ENCODE measurements at places on chromosomes 7 and 10.

DNA sequence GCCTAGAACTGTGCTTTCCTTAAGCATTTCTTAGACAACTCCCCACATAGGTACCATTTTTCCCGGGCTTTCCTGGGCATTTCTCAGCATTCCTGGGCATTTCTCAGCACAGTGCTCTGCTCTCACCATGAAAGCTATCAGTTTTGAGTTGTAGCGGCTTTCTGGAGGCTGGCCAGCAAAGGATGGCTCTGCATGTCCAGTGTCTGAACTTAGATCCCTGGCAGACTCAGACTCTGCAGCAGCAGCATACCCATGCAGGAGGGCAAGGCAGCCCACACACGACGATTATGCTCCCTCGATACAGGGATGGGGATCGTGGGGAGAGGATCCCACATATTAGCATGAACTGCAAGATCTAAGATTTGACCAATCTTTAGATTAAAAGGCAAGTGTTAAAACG lies 248.9 kb upstream of the MKI67 start:
- no peak for DNase-seq

DNA sequence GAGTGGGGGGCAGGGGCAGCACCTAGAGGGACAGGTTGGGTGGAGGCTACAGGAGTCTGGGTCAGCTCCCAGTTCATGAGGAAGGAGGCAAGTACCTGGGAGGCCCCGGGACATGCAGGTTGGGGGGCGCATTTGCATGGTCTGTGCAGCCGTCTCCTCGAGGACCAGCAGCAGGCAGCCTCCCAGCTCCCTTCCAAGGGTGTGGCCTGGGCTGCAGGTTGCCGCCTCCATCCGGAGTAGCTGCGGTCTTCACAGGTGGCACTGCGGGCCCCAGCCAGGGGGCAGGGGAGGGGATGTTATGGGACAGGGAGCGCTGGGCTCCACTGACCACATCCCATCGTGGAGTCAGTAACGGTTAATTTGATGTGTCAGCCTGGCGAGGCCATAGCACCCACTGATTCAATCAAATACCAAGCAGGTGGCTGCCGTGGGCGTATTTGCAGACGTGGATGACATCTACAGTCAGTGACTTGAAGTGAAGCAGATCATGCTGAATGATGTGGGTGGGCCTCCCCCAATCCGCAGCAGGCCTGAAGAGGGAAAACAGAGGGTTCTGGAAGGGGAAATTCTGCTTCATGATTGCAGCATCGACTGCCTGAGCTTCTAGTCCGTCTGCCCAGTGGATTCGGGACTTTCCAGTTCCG lies 81.6 kb downstream of the PRKAG2 start:
- DNase-seq, result no peak

DNA sequence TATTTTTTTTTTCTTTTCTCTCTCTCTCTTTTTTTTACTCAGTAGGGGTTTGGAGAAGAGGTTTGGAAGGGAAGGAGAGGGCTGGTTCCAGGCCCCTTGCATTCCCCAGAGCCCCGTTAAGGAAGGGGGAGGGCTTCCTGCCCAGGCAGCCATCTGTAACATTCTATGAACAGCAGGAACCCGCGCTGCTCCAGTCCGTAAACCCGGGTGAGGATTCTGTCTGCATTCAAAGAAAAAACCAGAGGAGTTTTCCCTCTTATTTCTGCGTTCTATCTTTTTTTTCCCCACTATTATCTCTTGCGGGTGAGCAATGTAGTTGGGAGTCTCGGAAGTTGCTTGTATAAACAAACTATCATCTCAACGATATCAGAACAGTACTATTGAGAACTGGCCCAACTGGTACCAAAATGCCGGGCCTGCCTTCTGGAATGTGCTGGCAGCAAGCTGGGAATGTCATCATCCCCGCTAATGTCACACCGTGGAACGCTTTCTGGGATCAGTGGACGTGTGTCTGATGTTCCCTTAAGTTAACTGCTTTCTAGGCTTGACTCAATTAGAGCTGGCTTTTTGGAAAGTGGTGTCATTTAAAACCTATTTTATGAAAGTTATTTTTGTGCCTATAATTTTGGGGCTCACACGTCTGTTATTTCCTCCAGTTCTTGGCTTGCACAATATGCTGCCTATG lies 153.1 kb upstream of the MEOX2 start:
- DNase-seq, result no peak

DNA sequence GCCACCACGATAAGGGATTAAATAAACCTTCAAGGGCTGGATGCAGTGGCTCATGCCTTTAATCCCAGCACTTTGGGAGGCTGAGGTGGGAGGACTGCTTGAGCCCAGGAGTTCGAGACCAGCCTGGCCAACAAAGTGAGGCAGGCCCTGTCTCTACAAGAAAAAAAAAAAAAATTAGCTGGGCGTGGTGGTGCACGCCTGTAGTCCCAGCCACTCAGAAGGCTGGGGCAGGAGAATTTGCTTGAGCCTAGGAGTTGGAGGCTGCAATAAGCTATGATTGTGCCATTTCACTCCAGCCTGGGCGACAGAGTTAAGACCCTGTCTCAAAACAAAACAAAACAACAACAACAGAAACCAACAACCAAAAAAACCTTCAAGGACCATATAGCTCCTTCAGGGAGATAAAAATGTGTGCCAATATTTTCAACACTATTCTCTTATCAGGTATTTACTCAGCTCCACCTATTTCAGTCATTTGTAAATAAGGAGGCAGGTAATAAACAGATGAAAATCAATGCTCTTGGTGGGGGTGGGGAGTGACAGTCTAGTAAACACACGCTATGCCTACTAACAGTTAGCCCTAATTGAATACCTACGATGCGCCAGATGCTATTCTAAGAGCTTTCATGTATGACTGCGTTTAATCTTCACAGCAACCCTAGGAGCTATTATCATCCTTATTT lies 13.2 kb downstream of the BAIAP2L1 start:
- no peak for DNase-seq

- no peak for DNase-seq
Measured at GRCh38 chr10:114520453-114520852, 116.2 kb upstream of the AFAP1L2 start.

DNA sequence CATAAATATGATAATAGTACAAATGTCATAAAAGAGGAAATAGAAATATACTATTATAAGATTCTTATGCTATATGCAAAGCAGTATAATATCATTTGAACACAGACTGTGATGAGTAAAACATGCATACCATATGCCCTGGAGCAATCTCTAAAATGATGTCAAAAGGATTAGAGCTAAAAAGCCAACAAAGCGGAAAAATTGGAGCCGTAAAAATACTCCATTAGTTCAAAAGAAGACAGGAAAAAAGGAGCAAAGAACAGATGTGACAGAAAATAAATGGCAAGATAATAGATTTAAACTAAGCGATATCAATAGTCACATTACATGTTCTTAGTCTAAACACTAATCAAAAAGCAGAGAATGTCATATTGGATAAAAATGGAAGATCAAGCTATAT lies 191.0 kb upstream of the PLPP4 start:
- no peak for DNase-seq

DNA sequence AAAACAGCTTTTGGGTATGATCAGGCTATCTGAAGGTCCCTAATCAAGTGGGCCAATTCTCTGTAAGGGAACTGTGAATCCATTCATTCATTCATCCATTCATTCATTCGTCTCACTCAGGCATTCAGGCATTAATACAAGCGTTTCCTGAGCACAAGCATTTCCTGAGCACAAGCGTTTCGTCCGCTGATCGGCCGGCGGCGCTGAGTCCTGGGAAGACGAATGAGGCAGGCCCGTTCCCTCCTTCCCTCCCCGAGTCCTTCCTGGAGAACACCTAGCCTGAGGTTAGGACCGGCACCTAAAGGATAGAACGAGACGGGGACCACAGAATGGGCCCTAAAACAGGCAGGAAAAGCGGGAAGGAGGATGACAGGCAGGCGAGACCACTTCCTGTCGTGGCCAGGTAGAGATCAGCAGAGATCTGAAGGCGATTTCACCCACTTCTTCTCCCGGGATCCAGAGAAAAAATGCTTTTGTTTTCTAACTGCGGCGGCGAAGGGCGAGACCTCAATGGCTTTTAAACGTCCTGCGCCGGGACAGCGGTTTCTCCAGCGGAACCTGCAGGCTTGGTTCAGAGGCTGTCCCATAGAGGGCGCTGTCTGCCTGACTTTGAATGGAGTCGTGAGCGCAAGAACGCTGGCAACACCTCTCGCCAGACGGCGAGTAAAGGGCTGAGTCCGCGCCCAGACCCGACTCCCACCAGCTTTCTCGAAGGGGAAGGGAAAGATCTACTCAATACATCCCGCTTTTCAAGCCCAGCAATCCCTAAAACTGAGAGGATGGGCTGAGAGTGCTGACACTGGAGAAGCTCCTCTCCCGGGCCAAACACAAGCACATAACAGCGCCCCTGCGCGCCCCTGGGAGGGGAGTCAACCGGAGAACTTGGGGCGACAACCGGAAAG lies 2.9 kb upstream of the HMX3 start:
- peak; percentile 45 for DNase-seq

GRCh38 chr10:48317321-48317990 lies 11.0 kb downstream of the MAPK8 start:
- no peak for DNase-seq

DNA sequence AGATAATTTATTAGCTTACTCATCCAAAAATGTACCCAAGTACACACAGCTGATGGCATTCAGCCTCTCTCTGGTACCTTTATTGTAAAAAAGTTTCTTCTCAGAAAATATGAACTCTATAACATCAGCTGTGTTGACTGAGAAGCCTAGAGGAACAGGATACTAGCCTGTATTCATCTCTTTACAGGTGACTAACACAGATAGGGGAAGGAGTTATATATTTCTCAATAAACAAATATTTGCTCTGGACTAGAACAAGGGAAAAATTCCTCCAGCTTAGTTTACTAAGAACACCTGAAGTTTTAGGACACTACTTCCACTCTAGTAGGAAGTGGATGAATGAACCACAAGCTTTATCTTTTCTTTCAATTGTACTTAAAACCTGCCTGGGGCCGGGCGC lies 67.8 kb downstream of the ZNF248 start:
- no peak for DNase-seq

DNA sequence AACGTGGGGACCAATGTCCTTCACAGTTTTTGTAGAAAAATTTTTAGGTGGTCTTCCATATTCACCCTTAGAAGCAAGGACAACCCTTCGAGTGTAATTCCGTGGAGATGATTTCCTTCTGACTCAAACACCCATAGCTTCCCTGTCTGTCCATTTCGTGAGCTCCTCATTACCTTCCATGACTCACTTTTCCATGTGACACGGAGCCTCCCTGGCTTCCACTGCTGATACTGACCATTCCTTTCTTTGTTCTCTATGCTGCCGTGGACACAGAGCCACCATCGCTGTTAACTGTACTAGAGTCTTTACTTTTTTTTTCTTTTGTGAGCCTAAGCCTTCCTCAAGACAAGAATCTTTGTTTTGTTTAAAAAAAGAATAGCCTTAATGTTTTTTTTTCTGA lies 12.5 kb upstream of the ARMS2 start:
- DNase-seq, result no peak

GRCh38 chr10:73433538-73433867 lies at the start of gene MSS51:
Gene MSS51 (minus strand): TSS chr10:73433561. CDS start chr10:73428284, 5,277 bp downstream.
- no peak for DNase-seq

- DNase-seq, result no peak
Measured at GRCh38 chr7:82395147-82395546, 48.4 kb downstream of the CACNA2D1 start.

DNA sequence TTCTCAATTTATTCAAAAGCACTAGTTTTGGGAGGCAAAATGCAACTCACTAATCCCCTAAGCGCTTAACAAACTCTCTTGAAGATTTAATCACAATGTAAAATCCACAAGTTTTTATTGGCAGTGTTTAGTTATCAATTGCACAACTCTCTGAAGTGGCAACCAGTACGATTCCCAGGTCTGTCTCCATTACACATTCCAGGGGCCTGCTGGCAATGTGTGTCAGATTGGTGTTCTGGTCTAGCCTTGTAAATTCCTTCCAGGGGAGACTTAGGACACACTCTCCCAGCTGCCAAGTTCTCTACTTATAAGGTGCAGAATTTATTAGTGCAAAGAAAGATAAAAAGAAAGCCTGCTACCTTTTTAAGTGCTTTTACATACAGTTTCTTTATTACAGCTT lies 164.7 kb upstream of the HPS1 start:
- DNase-seq, result no peak
